ENCODE measurements at places on chromosomes 3 and 15. TPM values are rescaled to one million over a fixed set of nuclear protein-coding genes. Genes with fewer than 3 reads are reported as not detected.

GOLGA6L7 gene
- not detected for total RNA-seq

FRMD4B gene
- 25.6 TPM for total RNA-seq

LAMB2 gene
- total RNA-seq: 0.65 TPM

GPR156 gene
- 0.50 TPM for total RNA-seq

PLIN1 gene
- 0.10 TPM for total RNA-seq

ZIC1 gene
- not detected for total RNA-seq

APOD gene
- not detected for total RNA-seq

Measured in T-helper 17 cell (primary cell).